Activated CD8-positive, alpha-beta memory T cell treated with anti-CD3 and anti-CD28 coated beads for 4 hours (primary cell): ENCODE measurements at places on chromosomes 1 and 21.

DNA sequence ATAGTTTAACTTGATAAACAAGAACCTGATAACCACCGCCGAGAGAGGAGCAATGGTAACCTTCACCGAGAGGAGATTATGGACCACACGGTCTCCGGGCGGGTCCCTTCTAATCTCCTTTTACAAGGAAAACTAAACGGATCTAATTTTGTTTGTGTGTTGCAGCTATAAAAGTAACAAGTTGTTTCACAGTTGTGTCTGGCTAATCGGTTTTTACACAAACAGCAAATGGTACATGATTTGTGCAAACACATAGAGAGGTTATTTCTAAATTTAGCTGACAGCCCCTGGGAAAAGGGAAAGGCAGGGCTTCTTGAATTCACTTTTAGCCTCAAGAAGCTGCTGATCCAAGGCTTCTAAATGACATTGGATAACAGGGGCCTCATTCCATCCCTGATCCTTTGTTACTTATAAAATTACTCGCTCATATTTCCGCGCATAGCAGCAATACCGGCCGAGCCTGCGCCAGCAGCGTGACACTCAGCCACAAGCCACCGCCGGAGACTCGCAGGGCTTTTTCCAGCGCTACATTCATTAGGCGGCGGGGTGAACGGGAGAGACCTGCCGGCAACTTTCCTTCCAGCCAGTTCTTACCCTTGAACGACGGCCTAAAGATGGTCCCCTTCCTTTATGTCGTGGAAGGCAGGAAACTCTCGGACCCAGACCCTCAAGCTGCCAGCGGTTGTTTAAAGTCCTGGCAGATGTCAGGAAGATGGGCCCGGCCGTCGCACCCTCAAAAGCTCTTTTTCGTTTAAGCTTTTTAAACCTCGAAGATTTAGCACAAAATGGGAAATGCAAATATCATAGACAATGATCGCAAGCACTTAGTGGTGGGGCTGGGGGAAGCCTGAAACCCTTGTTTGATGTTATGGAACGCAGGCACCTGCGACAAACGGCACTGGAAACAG is 4.4 kb downstream of the FOXD3 start:
- DNase-seq, result no peak

DNA sequence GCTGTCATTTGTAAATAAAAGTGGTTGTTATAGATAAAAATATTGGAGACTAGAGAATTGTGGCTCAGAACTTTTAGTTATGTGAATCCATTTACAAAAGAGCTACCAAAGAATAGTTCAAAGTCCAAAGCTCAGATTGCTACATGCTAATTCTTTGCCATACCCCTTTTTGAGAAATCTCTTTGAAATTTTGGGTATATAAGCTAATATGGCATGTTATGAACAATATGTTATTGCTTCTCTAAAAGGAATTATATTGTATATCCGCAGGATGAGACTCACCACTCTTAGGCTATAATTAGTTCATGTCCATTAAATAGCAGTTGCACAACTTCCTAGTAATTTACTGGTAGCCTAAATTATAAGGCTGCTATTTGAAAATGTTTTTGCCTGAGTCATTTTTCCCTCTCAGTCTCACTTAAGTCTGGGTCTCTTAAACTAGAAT is 178.0 kb downstream of the ZNF281 start:
- no peak for DNase-seq

DNA sequence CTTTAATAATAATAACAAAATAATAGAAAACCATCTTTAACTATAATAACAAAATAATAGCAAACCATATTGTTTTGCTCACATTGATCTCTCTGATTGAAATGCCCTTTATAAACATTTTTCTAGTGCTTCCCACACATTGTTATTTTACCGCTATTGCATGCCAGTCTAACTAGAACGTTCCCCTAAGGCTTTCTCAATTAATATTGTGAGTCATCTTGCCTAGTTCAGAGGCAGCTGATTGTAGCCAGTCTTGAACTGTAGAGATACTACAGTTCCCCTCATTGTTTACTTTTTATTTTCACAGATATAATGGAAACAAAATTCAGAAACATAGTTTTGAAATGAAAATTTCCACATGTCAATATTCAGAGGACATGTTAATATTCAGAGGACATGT is 192.3 kb upstream of the ADGRL4 start:
- DNase-seq, result no peak

DNA sequence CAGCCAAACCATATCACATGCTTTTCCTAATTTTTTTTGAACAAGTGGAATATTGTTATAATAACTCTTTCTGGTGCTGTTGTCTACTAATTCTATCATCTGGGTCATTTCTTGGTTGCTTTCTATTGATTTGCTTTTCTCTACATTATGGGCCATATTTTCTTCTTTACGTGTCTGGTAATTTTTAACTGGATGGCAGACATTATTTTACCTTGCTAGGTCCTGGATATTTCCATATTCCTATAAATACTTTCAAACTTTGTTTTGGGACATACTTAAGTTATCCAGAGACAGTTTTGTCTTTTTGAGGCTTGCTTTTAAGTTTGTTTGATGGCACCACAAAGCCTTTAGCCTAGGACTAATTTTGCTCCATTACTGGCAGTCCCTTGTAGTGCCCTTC is 11.3 kb downstream of the HS2ST1 start:
- no peak for DNase-seq
